Mesothelial cell of epicardium (in vitro differentiated cells): ENCODE measurements at places on chromosomes 6 and 20. TPM values are rescaled to one million over a fixed set of nuclear protein-coding genes. Genes with fewer than 3 reads are reported as not detected.

Gene OR2H1
- total RNA-seq: not detected in 3 replicates

Gene PKHD1
- 0.02 to 0.04 TPM (median 0.02 TPM) in 3 replicates for total RNA-seq

- H3K4me1 ChIP-seq: peaks cover 11% of the 10 kb centered on the region
- peaks cover 2% of the 10 kb centered on the region for H3K36me3 ChIP-seq
- H3K27me3 ChIP-seq: peaks cover 9% of the 10 kb centered on the region
These were observed 60.1 kb downstream of the DAAM2 start for GRCh38 chr6:39852324-39852723.

GRCh38 chr20:36196676-36197075, 39.6 kb upstream of the AAR2 start:
- no peak overlapping the region for H3K4me3 ChIP-seq
- H3K27ac ChIP-seq: no peak overlapping the region
- H3K4me1 ChIP-seq: no peaks in the 10 kb centered on the region
- H3K27me3 ChIP-seq: no peaks in the 10 kb centered on the region
- H3K36me3 ChIP-seq: peaks cover 19% of the 10 kb centered on the region

DNA sequence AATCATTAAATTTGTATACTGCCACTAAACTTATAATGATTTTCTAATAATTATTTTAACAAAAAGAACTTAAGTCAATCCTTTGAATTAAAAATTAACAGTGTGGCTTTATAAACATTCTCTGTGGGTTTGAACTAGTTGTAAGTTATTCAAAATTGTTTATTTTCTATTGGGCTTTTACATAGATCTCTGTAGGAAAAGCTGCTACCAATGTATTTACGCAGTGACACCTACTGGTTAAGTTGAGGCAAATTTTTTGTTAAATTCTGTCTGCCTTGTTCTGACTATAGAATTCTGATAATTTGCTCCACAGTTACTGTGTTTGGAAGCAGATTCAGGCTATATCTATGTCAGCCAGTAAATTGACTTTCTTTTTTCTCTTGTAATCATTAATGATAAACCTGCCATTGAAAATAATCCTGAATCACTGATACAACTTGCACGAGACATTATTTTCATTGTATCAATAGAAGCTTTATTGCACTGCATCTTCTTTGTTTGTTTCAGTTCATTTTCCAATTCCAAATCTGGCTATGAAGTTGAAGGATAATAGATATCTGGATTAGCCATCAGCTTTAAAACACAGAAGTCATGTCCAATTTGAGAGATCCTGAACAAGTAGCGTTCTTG, 66.0 kb upstream of the UTRN start:
- peaks cover 27% of the 10 kb centered on the region for H3K4me1 ChIP-seq
- no peak overlapping the region for H3K27ac ChIP-seq
- no peaks in the 10 kb centered on the region for H3K36me3 ChIP-seq
- no peak overlapping the region for H3K4me3 ChIP-seq

GRCh38 chr20:38764567-38765318, 16.5 kb downstream of the ACTR5 start:
- DNase-seq: no peak
- peaks cover 40% of the 10 kb centered on the region for H3K36me3 ChIP-seq
- no peak overlapping the region for H3K27ac ChIP-seq
- no peak overlapping the region for H3K4me3 ChIP-seq
